COLO829 (cell line): ENCODE measurements at places on chromosomes 1 and 21.

DNA sequence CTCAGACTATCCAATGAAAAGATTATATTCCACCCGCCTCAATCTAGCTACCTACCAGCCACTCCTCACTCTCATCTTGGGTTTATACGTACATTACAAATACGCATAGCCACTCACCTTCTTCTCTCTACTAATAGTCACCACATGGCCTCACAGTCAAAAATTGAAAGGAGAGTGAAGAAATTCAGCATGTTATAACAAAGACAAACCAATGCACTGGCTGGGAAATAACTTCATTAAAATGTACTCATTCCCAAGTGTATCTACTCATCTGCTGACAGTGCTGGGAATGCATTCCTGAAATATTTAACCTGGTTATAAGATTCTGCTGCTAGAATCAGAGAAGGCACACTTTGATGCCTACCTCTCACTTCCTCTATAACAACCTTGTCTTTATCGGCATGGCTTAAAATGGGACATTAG is 6.5 kb downstream of the ZNF644 start:
- DNase-seq, result no peak

- DNase-seq, result no peak
Measured at GRCh38 chr1:3027611-3028371, 6.5 kb downstream of the ACTRT2 start.

- no peak for DNase-seq
Measured at GRCh38 chr1:227285745-227286144, 32.5 kb downstream of the CDC42BPA start.

- DNase-seq, result no peak
Measured at GRCh38 chr1:43898981-43899380, 34.6 kb upstream of the ARTN start.

DNA sequence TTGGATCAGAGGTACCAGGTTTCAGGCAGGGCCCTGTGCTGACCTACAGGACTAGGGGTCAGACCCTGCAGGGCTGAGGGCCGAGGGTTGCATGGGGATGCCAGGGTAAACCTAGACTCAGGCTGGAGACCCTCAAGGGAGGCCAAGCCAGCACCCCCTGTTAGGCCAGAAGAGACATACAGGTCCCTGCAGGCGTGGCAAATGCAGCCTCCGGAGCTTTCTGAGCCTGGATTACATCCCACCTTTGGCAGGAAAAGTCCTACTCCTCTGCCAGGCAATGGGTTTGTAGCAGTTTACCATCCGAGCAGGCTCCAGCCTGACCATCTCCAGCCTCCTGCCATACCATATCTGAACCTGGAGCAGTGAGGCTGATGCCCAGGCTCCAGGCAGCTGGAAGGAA is 425.3 kb downstream of the NPHP4 start:
- DNase-seq, result no peak

DNA sequence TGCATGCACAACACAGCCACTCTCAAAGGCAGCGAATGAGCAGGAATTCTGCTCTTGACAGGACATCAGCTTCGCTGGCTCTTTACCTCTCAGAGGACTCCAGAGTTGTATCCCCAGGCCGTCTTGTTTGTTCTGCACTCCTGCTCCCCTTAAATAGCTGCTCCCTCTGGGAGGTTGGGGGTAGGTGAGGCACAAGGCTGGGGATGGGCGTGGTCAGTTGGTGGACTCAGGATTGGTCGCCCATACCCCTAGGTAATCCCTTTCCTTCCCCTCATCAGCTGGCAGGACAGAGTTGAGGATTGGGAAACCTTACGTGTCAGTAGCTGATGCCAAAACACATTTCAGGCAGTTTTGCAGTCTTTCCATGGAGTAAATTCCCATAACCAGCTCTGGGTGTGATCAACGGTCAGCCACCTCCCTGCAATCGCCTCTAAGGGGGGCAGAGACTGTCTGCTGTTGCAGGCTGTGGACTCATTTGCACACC is at the start of gene PLA2G2A:
TSS of gene PLA2G2A (minus strand) at position 125 of the 484 bp plus-strand sequence. CDS start 845 bp downstream, outside the sequence.
- DNase-seq, result no peak

DNA sequence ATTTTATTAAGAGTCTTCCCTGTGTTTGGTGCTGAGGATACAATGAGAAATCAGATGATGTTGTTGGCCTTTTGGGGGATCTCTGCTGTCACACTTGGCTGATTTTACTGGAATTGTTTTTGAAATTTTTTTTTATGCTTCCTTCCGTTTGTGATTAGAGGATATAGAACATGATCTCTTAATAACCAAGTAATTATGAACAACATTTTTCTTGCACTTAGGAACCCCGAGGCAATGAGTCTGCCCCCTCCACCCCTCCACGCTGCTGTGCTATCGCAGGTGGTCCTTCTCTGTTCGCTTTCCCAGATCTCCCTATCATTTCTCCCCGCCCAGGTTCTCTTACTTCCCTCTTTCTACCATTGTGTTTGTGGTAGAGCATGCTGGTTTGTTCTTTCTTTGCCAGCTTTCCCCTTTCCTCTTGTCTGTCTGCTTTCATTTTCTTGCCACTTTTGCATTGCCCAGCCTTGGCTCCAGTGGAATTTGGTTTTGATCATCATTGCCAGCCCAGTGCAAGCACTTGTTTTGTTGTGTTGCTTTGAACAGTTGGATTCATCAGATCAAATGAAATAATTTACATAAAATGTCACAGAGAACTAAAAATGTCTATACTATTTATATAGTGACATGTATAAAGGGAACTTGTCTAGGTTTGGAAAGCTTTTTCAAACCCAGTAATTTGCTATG is 73.1 kb upstream of the SCCPDH start:
- DNase-seq, result no peak

DNA sequence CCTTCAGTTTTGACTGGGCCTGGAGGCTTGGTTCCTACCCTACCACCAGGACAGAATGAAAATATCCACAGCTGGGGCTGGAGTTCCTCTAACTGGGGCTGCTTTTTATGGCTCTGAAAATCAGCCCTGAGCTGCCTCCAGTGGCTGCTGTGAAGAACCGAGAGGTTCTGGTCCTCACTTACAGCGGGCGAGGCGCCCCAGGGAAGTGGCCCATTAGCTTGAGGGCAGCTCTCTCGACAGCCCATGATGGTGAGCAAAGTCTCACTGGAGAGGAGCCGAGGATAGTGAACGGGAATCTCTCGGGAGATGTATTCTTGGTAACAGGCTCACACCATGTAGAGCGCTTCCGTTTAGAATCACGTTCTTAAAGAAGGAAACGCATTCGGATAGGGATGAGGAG is 459.7 kb downstream of the KIF26B start:
- DNase-seq, result no peak

DNA sequence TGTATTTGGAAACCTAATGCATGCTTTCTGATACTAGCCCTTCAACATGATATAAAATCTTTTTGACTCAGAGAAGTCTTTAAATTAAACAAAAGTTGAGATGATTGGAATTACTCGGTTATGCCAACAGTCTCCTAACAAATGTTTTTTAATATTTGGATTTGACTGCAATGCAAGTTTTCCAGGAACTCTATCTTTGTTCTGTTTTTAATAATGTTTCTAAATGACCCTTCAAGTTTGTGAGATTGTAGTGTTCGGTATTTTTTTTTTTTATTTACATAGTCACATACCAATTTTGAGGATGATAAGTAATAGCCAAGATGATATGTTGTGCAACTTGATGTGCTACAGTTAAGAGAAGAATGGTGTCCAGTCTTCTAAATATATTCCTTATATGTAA is 258.0 kb downstream of the FMN2 start:
- DNase-seq, result no peak

DNA sequence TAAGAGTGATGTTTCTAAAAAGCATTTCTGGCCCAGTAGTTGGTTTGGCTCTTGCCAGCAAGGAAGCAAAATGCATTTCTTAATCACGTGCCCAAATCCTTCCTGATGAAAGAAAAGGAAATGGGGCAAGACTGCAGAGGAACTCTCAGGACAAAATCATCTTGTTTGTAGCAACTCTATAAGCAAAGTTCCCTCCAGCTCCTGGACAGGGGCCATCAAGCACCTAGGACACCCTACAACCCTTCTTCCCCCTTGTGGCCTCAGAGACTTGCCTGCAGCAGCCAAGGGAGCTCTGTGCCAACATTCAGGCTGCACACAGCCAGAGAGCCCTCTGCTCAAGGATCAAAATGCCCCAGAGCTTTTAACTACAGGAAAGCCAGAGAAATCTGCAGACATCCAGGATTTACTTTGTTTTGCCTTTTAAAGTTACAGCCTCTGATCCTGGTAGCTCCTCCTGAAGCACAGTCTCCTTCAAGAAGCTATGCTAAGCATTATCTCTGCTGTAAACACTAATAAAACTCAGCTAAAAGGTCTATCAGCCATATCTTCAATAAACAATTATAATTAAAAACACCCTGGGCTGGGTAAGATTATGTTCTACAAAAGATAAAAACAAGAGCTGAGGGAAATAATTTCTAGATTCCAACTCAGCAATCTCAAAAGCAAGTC is 105.0 kb downstream of the KIAA0319L start:
- no peak for DNase-seq

DNA sequence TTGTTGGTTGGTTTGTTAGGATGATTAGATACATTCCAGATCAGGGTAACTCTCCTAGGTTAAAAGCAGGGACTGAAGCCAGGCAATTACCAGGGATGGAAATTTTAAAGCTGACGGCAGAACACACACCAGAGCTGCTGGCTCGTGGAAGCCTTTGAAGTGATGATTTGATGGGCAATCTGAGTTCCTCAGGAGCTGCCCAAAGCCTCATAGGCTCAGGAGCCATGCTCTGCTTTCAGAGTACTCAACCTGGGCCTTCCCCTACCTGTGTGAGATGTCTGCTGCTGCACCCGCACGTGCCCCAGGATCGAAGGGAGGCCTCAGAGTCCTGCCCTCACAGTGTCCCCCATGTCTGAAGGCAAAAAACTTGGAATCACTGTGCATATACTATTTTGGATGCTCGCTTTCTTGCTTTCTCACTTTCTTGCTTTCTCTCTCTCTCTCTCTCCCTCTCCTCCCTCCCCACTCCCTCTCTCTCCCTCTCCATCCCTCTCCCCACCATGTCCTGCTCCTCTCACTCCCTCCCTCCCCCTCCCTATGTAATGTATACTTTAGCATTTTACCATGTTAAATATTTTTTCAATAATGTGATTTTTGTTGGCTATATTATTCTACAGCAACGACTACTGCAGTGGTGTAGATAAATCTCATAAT is 18.0 kb downstream of the MGST3 start:
- DNase-seq, result no peak

- DNase-seq, result no peak
Measured at GRCh38 chr21:45064618-45065399, 9.6 kb upstream of the ADARB1 start.

DNA sequence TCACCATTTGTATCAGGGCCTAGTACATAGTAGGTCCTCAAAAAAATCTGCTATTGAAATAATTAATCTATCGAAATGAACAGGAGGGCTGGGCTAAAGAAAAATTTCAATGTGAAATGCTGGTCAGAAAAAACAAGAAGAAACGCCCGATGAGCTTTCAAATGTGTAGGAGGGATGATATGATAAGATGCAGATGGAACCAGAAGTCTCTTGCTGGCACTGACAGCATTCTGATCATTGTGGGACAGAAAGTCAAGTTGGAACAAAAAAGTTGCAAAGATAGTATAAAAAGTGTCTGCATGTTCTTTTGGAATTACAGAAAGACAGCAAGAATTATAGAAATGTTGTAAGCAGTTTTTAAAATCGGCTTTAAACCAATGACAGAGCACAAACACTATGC is 11.1 kb downstream of the G0S2 start:
- no peak for DNase-seq

- no peak for DNase-seq
Measured at GRCh38 chr1:227889863-227890405, 57.8 kb downstream of the WNT9A start.

DNA sequence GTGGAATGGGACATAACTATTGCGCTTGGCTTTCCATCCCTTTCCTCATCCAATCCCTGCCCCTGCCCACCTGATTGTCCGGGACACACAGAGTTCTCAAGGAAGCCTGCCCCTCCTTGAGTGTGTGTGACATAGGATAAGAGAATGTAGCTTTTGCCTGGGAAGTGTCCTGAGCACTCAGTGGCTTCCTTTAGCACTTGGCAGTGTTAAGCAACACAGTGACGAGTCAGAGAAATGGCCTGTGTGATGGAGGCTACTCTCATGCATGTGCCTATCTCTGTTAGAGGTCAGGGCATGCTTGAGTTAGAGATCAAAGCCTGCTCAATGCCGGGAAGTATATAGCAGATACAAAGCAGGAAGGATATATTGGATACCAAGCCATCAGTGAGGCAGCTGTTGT is 289.5 kb downstream of the SIPA1L2 start:
- DNase-seq, result no peak

DNA sequence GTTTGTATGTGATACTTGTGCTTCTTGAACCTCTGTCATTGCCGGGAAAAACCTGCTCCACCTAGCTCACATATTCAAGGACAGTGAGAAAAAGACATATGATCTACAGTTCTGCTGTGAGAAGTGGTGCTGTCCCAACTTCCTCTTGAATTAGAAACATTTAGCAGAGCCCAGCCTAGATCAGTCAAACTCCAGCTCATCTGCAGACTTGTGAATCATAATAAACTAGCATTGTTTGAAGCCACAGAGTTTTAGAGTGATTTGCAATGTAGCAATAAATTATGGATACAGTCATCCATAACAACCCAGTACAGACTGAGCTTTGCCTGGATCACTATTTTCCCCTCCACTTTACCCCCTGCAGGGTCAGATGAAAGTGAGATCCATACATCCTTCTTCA is 497.8 kb downstream of the PLA2G4A start:
- DNase-seq, result no peak

DNA sequence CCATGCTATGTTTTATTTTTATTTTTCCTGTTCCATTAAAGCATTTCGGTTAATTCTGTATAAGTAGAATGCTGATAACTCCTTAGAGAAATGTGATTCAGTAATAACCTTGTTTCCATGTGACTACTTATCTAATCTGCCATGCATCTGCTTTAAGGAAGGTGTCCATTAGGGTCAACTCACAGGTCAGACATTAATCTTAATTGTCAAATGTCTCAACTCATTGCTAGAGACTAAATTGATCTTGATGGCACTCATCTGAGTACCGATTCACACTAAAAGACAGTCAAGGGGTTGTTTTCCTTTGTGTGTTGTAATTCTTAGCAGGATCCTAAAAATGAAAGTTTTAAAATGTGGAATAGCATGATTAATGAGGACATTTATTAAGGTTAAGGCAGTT is 41.8 kb downstream of the ITSN1 start:
- no peak for DNase-seq

GRCh38 chr1:220368352-220369265 is 96.4 kb upstream of the RAB3GAP2 start:
- DNase-seq, result peak; percentile 59

GRCh38 chr1:42746436-42747105 is 6.5 kb upstream of the CLDN19 start:
- DNase-seq, result no peak

- DNase-seq, result no peak
Measured at GRCh38 chr1:61579802-61580201, 145.1 kb downstream of the TM2D1 start.

- no peak for DNase-seq
Measured at GRCh38 chr1:58657082-58657481, 42.8 kb downstream of the MYSM1 start.
